ENCODE measurements at places on chromosomes 16 and 17.

- ATAC-seq: peak; percentile 85
- H3K36me3 ChIP-seq: no peaks in the 10 kb centered on the region
- H3K27ac ChIP-seq: peak overlapping the region; percentile 77
- H3K4me3 ChIP-seq: peak overlapping the region; percentile 27
- H3K27me3 ChIP-seq: no peaks in the 10 kb centered on the region
Observed at GRCh38 chr17:31842195-31843069, 16.6 kb downstream of the COPRS start.

DNA sequence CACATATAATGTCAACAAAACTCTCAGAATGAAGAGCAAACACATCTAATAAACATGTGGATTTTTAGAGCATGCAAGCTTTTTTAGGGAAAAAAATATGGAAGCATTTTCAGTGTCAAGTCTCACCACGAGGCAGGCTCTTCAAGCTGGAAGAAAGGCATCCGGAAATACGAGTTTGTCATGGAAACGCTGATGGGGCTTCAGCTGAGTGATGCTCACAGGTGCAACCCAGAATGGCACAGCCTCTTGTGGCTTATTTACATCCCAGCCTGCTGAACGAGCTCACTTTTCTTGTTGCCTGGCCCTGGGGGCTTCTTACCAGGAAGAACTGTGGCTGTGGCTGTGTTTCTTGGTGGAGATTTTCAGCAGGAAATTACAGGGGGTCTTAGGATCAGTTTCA, 24.1 kb upstream of the DYNLL2 start:
- H3K36me3 ChIP-seq: no peaks in the 10 kb centered on the region
- H3K4me3 ChIP-seq: no peak overlapping the region
- H3K27ac ChIP-seq: no peak overlapping the region
- no peaks in the 10 kb centered on the region for H3K27me3 ChIP-seq
- ATAC-seq: no peak

- H3K4me3 ChIP-seq: peak within 1 kb of the TSS; percentile 18
- H3K27me3 ChIP-seq: peaks cover 98% of the 10 kb centered on the region
- no peak for ATAC-seq
- H3K27ac ChIP-seq: no peak within 1 kb of the TSS
Observed at GRCh38 chr17:39863918-39864746, at the start of gene IKZF3. Gene IKZF3 (minus strand): TSS chr17:39864312. CDS start chr17:39864126, 186 bp downstream.

- H3K4me3 ChIP-seq: peak overlapping the region; percentile 87
- H3K36me3 ChIP-seq: no peaks in the 10 kb centered on the region
- H3K4me1 ChIP-seq: no peaks in the 10 kb centered on the region
- ATAC-seq: peak; percentile 38
Observed at GRCh38 chr17:6555331-6556120, 829 bp downstream of the PITPNM3 start.

DNA sequence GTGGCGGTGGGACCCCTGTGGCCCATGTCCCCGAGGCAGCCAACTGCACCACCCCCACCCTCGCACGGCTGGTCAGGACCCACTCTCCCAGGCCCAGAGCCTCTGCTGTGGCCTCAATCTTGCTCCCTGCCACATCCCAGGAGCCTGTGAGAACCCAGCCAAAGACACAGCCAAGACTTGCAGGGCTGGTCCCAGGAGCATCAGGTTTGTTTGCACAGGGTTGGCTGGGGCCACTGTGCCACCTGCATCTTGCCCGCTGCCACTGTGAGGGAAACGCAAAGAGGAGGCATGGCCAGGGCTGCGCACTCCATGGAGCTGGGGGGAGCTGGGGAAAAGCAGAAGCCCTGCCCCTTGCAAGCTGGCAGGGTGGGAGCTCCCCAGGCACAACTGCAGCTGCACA, 92.5 kb downstream of the SSH2 start:
- no peak overlapping the region for H3K4me3 ChIP-seq
- no peaks in the 10 kb centered on the region for H3K36me3 ChIP-seq
- H3K27ac ChIP-seq: no peak overlapping the region
- no peaks in the 10 kb centered on the region for H3K4me1 ChIP-seq
